ENCODE measurements at places on chromosomes 2 and 18.

DNA sequence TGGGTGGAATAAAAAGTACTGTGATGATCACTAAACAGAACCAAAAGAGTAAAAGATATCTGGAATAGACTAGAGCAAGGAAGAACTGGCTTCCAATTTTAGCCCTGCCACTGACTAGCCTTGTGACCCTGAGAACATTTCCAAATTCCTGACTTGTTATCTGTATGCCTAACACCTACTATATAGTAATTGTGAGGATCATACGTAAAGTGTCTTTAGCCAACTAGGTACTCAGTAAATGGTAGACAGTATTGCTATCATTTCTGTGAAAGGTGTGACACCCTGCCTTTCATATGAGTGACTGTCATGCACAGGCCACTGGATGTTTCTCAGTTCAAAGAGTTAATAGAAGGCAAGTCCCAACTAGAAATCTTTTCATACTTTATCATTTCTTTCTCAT, 29.8 kb downstream of the CYTIP start:
- DNase-seq, result no peak

GRCh38 chr2:59167514-59167913, 926.4 kb upstream of the FANCL start:
- DNase-seq, result no peak

GRCh38 chr2:158184556-158185343, 83.1 kb downstream of the UPP2 start:
- no peak for DNase-seq

DNA sequence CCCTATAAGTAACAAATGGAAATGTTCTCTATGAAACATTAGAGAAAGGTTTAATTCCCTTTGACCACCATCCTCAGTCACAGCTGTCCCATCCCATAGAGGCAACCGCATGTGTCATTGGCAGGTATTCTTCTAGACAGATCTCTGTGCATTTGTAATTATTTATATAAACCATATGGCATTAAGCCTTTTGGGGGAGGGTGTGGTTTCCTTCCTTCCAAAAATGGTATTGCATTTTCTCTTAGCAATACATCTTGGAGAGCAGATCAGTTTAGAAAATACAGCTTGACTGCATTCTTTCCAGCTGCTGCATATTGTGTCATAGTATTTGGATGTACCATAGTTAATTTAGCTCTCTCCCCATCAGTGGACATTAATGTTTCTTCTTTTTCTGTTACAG, 57.7 kb downstream of the LCLAT1 start:
- DNase-seq, result no peak

- no peak for DNase-seq
Observed at GRCh38 chr2:43293744-43294695, 67.6 kb upstream of the ZFP36L2 start.

GRCh38 chr18:58755304-58756010, 84.2 kb downstream of the MALT1 start:
- no peak for DNase-seq

- DNase-seq, result no peak
Observed at GRCh38 chr18:36661999-36662398, 166.8 kb downstream of the TPGS2 start.

DNA sequence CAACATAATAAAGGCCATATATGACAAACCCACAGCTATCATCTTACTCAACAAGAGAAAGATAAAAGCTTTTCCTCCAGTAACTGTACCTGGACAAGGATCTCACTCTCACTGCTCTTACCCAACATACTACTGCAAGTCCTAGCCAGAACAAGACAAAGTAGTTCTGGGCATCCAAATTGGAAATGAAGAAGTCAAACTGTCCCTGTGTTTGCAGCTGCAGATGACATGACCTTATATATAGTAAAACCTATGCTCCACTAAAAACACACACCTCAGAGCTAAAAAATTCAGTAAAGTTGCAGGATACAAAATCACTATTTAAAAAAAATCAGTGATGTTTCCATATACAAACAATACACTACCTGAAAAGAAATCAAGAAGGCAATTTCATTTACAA, 32.2 kb downstream of the USP34 start:
- no peak for DNase-seq

GRCh38 chr2:238868067-238868524, 20.2 kb downstream of the TWIST2 start:
- no peak for DNase-seq

DNA sequence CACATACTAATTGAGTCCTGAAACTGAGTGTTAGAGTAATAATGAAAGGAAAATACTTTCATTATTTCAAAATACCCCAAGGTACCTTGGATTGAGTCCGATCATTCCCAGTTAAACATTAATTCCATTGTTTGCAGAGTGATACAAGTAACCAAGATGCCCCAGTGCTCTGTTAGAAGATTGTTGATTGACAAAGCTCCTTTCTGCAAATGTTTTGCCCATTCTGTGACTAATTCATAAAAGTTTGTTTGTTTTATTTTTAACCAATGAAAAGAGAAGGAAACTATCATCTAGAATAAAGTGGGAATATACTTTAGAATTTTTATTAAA, 124.0 kb downstream of the GULP1 start:
- no peak for DNase-seq

DNA sequence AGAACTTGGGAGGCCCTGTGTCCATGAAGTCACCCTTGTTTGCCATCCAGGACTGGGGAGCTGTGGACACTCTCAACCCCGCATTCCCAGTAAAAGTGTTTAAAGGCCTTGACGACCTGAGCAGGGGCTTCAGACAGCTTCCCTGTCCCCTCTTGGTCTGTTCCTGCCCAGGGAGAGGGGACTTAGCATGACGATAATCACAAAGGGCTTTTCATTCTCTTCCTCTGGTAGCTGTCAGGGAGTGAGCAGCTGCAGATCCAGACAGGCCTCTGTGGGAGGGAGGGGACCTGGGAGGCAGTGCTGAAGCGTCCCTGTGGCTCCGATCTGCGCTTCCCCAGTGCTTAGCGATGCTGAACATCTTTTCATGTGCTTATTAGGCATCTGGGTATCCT, 77.8 kb upstream of the HS6ST1 start:
- DNase-seq, result no peak

GRCh38 chr2:6945821-6946220, 28.6 kb downstream of the RNF144A start:
- DNase-seq, result no peak

DNA sequence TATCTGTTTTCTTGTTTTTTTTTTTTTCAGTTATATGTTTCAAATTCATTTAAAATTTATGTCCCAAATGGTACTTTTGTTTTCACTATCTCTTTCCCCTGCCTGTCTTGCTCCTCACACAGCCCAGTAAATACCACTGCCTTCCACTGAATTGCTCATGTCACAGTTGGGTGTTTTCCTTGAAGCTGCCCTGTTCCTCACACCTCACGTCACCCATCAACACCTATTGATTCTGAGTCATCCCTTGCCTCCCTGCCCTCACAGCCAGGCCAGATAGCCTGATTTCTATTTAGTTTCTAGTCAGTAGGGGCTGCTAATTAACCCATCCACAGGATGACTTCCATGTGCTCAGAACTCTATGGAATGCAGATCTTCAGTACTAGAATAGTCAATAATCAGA, 25.3 kb downstream of the FSHR start:
- DNase-seq, result no peak

DNA sequence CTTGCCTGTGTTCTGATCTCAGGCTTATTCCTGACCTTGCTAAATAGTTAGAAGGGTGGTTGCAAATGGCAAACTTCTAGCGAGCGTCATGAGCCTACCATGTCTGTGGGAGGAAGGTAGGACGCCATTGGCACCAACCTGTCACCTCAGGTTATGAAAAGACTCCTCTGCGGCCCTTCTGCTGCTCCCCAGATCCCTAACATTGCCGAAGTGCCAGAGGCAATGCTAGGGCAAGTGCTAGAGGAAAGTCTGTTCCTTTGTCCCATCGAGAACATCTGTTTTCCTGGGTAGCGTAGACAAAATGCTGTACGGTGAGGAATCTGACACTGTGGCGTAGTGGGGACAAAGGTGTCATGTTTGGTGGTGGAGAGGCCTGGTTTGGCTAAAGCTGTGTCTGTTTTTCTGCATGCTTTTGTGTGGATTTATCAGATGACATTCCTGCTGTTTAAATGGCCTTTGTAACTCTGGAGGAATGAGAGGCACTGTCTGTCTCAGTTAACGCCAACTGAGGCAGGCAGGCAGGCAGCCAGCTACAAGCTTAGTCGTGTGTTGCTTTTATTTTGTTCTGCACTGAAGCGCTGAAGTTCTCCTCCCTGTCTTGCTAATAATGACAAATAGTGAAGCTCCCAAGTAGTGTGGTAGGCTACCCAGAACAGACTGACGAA, 94.1 kb downstream of the PRPF40A start:
- DNase-seq, result no peak

GRCh38 chr2:173667014-173667413, 298.2 kb downstream of the SP3 start:
- DNase-seq, result no peak

GRCh38 chr2:121699421-121700333, 37.0 kb downstream of the NIFK start:
- DNase-seq, result no peak

GRCh38 chr2:235170536-235171521, 219.0 kb downstream of the SH3BP4 start:
- no peak for DNase-seq

DNA sequence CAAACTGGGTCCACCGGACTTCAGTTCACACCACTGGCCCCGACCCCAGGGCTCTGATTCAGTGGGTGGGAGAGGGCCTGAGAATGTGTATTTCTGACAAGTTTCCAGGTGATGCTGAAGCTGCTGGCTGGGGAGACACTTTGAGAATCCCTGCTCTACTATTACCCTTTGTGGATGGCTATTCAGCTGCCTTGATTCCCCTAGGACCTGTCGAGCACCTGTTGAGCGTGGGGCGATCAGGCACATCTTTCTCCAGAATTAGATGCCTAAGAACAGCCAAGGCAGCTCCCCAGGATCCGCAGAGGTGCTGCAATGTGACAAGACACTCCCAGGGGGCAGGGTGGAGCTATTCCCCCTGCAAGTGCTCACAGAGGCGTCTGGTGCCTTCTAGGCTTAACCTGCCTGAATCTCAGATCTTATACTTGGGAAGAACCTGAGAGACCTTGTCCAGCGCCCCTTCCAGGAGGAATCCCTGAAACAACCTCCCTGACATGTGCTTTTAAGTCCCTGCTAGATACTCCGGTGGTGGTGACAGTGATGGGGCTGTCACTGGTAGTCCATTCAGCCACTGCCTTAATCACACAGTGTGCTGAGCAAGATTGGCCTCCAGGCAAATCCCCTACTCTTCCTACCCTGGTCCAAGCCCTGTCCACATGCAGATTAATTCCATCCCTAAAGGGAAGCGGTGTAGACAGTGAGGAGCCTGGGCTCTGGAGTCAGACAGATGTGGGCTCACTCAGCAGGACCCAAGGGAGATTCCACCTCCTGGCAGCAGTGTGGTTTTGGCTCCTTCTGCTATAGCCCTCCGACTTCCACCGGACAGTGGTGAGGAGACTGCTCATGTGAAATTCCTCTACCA, 43.4 kb upstream of the OTOF start:
- no peak for DNase-seq

- DNase-seq, result no peak
Observed at GRCh38 chr2:173552531-173552930, 197.9 kb downstream of the CDCA7 start.

DNA sequence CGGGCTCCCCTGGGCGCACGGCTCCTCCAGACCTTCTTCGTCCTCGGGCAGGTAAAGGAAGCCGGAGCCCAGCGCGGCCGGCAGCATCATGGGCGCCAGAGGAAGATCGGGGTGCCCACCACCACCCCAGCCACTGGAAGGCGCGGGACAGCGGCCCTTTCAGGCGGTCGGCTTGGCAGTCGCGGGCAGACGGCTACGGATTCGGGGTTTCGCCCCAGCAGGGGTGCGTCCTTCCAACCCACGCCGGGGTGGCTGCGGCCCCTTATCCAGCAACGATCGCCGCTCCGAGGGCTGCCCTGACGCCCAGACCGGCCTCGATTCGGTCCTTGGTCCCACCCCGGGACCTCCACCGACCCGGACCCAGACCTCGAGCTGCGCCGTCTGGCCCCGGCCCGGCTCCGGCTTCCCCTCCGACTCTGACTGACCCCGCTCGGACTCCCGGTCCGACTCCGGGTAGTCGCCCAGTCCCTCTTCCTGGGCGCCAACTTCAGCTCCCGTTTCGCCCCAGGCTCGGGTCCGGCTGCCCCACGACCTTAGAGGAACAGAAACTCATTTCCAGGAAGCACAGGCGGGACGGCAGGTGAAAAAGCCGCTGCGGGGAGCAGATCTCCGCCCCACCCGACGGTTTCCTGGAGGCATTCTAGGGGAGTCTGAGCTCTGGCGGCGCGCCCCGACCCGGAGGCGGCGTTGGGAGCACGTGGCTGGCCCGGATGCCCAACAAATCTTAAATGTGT, 30.2 kb upstream of the SSB start:
- DNase-seq, result no peak

- DNase-seq, result no peak
Observed at GRCh38 chr18:6873040-6873751, 143.7 kb downstream of the ARHGAP28 start.

DNA sequence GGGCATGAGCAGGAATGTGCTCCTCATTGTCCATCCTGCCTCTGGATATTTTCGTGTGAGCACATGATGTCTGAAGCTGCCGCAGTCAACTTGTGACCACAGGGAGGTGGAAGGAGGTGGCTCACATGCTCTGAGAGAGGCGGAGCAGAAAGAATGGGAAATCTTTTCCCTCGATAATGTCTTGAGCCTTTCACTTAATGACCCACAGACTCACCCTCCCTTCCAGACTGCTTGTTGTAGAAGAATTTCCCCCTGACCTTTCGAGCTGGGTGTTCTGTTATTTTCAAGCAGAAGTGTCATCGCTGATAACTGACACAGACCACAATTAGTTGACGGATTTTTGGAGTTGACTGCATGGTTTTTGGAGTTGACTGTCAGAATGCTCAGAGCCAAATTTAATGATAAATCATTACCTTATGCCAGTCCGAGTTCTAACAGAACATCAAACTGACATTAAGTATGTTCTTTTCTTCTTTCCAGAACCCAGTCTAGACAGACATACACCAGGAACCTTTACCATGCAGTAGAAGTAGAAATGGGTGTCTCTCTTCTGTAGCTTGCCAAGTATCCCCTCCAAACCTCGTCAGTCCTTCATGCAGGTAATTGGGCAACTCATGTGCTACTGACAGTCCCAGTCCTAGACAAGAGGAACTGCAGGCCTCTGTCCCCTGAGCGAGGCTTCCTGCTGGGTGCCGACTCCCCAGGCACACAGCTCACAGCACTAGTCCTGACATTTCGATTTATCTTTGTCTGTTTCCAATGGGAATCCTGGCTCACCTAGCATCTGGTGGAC, 29.4 kb upstream of the RTTN start:
- DNase-seq, result no peak
